CD4-positive, alpha-beta T cell treated with Interleukin-6 at 100 ng/mL for 8 hours (primary cell): ENCODE measurements at places on chromosomes 12 and 14.
A peak's percentile ranks its signal among the peaks of the same experiment; 100 is the strongest.

DNA sequence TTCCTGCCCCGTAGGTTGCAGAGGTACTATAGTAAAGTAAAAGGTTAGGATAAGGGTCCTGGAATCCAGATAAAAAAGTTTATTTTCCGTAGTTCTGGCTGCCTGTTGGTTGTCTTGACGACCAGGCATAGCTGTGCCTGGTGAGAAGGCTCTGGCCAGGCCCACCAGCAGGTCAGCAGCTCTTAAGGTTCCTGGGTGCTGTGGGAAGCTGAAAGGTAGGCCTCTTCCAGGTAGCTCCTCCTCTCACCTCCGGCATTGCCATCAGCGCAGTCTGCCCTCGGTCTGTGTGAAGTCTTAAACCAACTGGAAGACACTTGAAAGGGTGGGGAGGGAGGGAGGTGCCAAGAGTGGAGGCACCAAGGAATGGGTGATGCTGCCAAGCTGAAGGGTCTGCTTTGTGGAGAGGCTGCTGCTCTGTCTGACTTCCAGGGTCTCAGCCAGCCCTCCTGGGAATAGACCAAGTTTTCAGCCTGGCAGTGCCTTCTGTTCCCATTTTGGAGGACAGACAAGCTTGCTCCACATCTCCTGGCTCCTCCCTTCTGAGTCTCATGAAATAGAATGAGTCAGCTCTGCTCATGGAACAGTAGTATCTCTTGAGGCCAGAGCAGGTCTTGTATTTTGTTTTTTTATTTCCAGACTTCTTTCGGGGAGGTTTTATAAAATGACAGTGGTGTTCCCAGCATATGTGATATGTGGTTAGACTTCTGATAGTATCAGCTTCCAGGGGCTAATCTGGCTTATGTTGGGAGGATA, 5.2 kb upstream of the ACADS start:
- no peak for DNase-seq

- DNase-seq, result no peak
These were observed 185.2 kb downstream of the CRADD start for GRCh38 chr12:93862424-93862823.

- DNase-seq, result no peak
These were observed 83.6 kb downstream of the EPS8 start for GRCh38 chr12:15705606-15706005.

- no peak for DNase-seq
These were observed 32.9 kb downstream of the CALM1 start for GRCh38 chr14:90429754-90430153.

DNA sequence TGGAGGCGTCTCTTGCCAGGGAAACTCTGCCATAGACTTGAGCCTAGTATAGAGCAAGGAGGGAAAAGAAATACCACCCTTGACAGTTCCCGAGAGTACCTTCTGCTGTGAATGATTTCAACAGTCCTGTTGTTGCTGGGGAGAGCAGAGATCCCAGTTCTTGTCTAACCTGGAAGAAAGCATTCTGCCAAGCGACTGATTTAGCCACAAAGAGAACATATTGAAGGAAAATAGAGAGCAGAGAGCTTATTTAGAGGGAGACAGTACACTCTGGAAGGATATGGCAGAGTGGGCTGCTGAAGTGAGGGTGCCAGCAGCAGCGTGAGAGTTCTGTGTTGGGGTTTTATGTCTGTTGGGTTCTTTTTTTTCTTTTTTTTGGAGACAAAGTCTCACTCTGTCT, 966.9 kb upstream of the TMEM132C start:
- no peak for DNase-seq

- no peak for DNase-seq
These were observed 1.0 kb downstream of the GMFB start for GRCh38 chr14:54487771-54488170.

DNA sequence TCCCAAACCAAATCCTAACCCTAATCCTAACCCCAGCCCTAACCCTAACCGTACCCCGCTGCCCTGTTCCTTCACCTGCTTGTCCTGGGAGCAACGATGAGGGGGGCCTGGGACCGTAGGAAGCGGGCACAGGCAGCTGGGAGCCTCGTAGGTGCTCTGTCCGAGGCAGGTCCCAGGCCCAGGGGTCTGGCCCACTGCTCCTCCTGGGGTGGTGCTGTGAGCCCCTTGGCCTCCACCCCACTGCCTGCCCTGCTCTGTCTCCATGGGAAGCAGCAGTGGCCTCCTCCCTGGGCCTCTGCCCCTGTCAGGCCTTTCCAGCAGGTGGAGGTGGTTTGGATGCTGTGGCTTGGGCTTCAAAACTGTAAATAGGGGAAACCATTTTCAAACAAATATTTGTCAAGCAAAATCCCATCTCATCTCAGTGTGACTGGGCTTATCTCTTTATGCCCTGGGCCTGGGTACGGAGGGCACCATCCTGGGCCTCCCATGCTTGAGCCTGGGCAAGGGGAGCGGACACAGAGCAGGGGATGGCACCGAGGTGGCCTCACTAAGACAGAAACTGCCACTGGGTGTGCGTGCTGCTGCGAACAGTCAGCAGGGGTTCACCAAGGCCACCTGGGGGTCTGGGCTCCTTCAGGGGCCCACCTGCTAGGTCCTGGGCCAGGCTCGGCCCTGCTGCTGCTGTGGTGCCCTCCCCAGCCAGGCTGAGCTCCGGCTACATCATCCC, 3.7 kb upstream of the BEGAIN start:
- no peak for DNase-seq

GRCh38 chr12:28446031-28446430, 255.8 kb downstream of the CCDC91 start:
- DNase-seq, result no peak

DNA sequence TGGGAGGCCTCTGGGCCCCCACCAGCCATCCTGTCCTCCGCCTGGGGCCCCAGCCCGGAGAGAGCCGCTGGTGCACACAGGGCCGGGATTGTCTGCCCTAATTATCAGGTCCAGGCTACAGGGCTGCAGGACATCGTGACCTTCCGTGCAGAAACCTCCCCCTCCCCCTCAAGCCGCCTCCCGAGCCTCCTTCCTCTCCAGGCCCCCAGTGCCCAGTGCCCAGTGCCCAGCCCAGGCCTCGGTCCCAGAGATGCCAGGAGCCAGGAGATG, 729 bp upstream of the GAPDH start:
- DNase-seq, result no peak

GRCh38 chr12:14846042-14846587, 2.8 kb upstream of the ART4 start:
- no peak for DNase-seq

GRCh38 chr12:124949779-124950728, 35.6 kb upstream of the UBC start:
- DNase-seq, result no peak

- DNase-seq, result no peak
These were observed 6.2 kb downstream of the C1QL4 start for GRCh38 chr12:49330631-49331379.

GRCh38 chr14:88975043-88975830, 150.8 kb downstream of the TTC8 start:
- DNase-seq, result no peak

DNA sequence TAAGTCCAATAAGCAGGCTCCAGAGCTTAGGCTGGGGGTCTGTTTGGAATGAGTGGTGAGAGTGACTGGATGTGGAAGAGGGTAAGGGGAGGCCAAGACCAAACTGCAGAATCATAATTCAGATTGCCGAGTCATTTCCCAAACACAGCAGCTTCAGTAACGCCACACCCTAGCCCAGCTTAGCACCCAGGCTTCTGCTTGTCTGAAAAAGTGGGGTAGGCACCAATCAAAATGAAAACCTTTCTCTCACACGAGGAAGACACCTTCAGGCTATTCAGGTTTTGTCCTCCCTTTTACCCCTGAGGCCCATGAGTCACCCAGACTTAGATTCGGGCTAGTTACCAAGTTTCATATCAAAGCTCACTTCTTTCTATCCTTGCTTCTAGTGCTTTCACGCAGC, 306.1 kb downstream of the DAD1 start:
- no peak for DNase-seq

DNA sequence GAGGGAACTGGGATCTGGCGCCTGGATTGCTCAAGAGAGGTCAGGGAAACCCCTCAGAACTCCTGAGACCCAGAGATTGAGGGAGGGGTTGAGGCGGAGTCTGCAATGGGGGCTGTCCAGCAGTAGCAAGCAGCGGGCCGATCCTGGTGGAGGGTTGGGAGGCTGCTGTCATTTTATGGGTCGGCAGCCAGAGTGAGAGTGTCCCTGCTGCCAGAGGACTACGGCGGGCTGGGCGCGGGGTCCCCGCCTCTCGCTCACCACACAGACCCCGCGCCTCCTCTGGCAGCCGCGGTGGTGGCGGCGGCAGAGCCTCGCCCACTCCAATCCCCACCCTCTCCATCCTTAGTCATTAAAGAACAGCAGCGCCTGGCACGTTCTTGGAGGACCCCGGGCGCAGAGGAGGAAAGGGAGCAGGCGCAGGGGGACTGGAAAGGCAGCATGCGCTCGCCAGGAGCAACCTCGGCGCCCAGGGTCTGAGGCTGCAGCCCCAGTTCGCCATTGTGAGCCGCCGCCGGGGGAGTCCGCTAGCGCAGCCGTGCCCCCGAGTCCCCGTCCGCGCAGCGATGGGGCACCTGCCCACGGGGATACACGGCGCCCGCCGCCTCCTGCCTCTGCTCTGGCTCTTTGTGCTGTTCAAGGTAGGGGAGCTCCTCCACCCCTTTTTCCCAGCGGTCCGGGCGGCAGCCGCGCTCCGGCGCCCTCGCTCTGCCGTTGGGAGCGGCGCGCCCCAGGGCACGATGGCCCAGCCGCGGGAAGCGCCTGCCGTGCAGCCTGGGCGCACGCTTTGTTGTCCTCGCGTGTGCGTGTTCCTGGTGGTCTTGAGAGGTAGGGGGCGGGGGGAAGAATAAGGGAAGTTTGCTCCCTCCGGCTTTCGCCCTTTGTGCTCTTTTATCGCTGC, at the start of gene PTPRO:
TSS of gene PTPRO (plus strand) at position 345 of the 898 bp plus-strand sequence.
- DNase-seq, result no peak

- DNase-seq, result peak; percentile 40
These were observed 54.2 kb downstream of the C12orf42 start for GRCh38 chr12:103441437-103442181.

- DNase-seq, result no peak
These were observed 141.7 kb upstream of the AMIGO2 start for GRCh38 chr12:47221256-47222023.

- DNase-seq, result no peak
These were observed 80.0 kb upstream of the PRICKLE1 start for GRCh38 chr12:42669553-42669952.

GRCh38 chr12:31353750-31354708, 28.1 kb upstream of the SINHCAF start:
- DNase-seq, result no peak

DNA sequence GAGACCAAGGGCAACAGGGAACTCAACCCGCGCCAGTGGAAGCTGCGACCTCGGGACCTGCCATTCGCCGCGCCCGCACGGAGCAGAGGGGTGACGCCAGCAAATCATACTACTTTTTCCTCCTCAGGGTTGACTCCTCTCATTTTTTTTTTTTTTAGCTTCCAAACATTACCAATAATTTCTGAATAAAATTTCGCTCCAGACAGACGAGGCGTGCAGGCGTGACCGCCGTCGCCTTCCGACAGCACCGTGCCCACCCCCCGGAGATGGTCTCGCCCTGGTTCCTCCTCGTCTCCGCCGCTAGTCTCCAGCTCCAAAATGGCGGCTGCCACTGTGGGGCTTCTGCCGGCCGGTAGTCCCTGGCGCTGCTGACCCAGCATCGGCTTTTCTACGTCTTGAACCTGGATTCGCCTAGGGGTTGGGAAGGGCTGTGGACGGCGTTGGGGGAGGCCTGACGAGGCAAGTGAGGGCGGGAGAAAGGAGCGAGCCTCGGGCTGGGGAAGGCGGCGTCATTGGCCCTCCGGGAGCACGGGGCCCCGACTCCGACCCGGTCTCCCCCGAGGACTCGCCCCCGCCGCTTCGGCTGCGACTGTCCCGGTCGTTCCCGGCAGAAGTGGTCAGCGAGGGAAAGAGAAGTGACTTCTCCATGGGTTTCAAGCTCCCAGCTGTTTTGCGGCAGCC, at the start of the genes CPSF2 and NDUFB1:
TSS of gene CPSF2 (plus strand) at position 300 of the 681 bp plus-strand sequence. CDS start 9,016 bp downstream, outside the sequence.
TSS of gene NDUFB1 (minus strand) at position 37 of the 681 bp plus-strand sequence. CDS start 4,069 bp downstream, outside the sequence.
- DNase-seq, result peak; percentile 75

DNA sequence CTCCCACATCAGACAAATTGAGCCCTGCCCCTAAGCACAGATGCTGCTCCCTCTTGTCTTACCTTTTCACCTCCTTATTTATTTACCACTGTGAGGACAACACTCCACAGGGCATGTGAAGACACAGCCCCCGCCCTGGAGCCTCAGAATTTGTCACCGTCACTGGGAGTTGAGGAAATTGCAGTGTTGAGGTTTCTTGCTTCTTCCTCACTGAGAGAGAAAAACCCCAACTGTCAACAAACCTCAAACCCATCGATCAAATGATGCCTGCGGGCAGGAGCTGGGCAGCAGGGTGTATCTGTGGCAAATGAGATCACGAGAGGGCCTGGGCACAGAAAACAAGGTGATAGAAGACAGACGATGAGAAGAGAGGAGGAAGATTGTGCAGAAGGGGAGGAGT, 30.5 kb upstream of the PLEKHG3 start:
- DNase-seq, result peak; percentile 65

- no peak for DNase-seq
These were observed 125.4 kb downstream of the LLPH start for GRCh38 chr12:66004922-66005703.

GRCh38 chr14:86035882-86036281, 505.9 kb downstream of the FLRT2 start:
- no peak for DNase-seq

DNA sequence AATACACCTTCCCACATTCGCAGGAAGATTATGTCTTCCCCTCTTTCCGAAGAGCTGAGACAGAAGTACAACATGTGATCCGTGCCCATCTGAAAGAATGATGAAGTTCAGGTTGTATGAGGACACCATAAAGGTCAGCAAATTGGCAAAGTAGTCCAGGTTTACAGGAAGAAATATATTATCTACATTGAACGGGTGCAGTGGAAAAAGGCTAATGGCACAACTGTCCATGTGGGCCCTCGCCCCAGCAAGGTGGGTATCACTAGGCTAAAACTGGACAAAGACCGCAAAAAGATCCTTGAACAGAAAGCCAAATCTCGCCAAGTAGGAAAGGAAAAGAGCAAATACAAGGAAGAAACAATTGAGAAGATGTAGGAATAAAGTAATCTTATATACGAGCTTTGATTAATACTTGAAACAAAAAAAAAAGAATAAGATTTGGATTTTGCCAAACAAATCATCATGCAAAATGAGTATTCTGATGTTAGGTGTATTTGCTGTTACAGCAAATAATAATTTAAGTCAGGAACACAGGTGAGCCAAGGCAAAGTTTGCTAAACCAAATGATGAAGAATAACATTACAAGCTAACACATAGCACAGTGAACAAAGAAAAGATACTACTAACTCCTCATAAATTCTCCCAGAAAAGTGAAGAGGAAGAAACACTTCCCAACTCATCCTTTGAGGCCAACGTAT, 30.6 kb downstream of the FAM186A start:
- no peak for DNase-seq
